ENCODE measurements at places on chromosomes 1 and 21. TPM values are rescaled to one million over a fixed set of nuclear protein-coding genes. Genes with fewer than 3 reads are reported as not detected.

The TFF2 gene
- total RNA-seq: not detected

The ALG14 gene
- total RNA-seq: 4.6 TPM

The CFHR4 gene
- total RNA-seq: not detected

The ELAPOR1 gene
- total RNA-seq: 0.26 TPM

The NEK7 gene
- 90.5 TPM for total RNA-seq

The C1orf87 gene
- total RNA-seq: under 0.01 TPM

The CD160 gene
- not detected for total RNA-seq

The EEIG2 gene
- 27.2 TPM for total RNA-seq

The TTLL7 gene
- 9.8 TPM for total RNA-seq

The ST6GALNAC5 gene
- 1.3 TPM for total RNA-seq

The APOBEC4 gene
- not detected for total RNA-seq

The LCE1A gene
- not detected for total RNA-seq

The ENAH gene
- total RNA-seq: 93.7 TPM

The AGMAT gene
- total RNA-seq: 1.0 TPM

The IGSF9 gene
- under 0.01 TPM for total RNA-seq

Measured in fibroblast of lung (primary cell).